ENCODE measurements at places on chromosomes 1 and 21.

- no peak for DNase-seq
Measured at GRCh38 chr1:160162931-160163330, 11.5 kb downstream of the ATP1A4 start.

DNA sequence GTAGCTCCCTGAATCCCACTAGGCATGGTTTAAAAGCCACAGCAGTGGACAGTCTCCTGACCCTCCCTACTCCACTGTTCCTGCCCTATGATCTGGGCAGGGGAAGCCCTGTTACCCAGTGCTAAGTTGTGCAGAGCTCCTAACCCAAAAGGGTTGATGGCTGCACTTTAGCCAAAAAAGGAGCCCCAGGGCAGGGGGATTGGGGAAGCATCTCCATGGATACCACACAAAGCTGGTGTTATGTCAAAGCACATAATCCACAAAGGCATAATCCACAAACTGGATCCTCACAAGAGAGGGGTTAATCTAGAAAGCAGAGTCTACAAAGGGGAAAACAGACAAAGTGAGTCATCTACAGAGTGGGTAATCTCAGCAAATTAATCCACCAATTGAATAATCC is 5.7 kb downstream of the RSPO1 start:
- DNase-seq: no peak

DNA sequence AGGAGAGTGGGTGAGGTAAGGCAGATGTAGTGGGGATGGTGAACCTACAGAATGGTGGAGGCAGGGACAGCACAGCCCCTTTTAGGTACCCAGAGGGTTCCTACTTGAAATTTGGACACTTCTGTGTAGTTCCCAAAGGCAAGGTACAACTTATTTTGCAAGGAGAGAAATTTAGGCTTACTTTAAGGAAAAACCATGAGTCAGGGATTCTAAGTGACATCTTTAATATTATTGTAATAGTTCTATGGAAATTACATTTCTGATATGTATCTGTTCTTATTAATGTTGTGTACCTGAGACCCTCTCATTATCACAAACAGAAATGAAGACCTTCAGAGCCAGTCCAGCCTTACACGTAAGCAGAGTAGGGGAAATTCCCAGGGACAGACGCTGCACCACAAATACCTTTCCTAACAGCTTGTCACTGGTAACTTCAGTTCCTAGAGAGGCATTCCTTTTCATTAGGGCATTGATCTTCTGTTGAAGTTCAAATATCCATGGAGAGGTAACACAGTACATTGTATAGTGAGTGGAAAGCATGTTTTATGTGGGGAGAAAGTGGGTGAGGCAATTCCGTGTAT is 7.9 kb downstream of the DYRK3 start:
- no peak for DNase-seq

GRCh38 chr21:26169611-26170470 is 729 bp downstream of the APP start:
- DNase-seq: peak; percentile 46

DNA sequence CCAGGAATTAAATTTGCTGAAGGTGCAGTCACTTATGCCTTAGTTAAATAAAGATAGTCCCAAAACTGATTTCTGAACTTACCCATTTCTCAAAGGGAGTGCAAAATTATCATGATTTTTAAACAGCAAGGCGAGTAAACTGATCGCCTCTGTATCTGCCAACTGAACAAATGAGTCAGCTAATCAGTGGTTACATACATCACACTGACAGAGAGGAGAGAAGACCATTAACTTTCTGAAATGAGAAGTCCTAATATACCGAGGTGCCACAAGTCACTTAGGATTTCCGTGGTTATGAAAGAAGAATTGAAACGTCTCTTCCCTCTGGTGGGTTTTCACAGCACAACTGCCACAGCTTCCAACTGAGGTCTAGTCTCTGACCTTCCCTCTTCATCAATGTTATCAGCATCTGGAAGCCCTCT is 400.7 kb downstream of the SMYD3 start:
- peak; percentile 39 for DNase-seq

GRCh38 chr1:50913954-50914353 is 46.1 kb downstream of the FAF1 start:
- DNase-seq: no peak

GRCh38 chr1:168360151-168361021 is 79.7 kb downstream of the TBX19 start:
- DNase-seq: no peak

GRCh38 chr1:30250984-30251850 is 472.2 kb downstream of the MATN1 start:
- no peak for DNase-seq

DNA sequence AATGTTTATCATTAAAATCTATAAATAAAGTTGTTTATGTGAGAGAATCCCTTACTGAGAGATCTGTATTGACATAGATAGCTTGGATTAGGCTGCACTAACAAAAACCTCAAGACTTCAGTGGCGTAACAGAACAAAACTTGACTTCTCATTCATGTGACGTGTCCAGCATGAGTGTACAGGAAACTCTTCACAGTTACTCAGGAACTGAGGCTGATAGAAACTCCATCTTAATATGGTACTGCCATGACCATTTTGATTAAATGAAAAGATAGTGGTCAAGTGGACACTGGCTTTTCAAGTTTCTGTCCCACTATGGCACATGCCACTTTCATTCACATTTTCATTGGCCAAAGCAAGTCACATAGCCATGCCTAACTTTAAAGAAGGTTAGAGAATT is 3.7 kb downstream of the ST3GAL3 start:
- no peak for DNase-seq

- peak; percentile 65 for DNase-seq
Measured at GRCh38 chr1:206479183-206480125, 9.2 kb downstream of the IKBKE start.

DNA sequence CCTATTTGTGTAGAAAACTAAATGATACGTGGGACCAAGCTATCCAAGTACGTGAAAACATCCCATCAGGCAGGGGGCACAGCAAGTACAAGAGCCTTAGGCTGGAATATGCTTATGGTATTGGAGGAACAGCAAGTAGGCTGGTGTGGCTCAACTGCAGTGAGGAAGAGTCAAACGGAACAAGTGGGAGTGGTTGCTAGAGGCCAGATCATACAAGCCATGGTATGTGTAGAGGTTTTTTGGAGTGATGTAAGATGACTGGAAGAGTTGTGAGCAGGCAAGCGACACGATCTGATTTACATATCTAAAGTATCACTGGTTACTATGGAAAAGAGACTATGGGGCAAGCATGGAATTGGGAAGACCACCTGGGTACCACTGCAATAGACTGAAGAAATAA is 27.8 kb downstream of the ELK4 start:
- no peak for DNase-seq

GRCh38 chr21:26130249-26130881 is 40.2 kb downstream of the APP start:
- no peak for DNase-seq

GRCh38 chr21:45431781-45432572 is 27.0 kb downstream of the COL18A1 start:
- DNase-seq: no peak

DNA sequence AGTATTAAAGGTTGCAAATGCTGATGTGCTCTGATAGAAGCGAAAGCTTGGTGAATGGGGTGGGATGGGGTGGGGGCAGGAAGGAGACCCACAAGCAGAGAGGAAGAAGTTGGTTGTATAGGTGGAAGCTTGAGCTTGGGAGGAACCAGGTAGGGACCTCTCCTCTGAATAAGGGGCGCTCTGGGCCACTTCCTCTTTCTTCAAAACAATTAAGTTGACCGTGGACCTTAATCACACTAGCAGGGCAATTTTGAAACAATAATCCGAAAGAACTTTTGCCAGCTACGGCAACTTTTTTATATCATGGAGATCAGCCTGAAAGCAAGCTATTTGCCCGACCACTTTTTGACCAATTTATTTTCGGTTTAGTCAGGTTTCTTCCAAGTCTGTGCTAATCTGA is 1.9 kb upstream of the DYRK1A start:
- DNase-seq: no peak

GRCh38 chr1:158008630-158009029 is 15.2 kb downstream of the KIRREL1 start:
- DNase-seq: no peak

DNA sequence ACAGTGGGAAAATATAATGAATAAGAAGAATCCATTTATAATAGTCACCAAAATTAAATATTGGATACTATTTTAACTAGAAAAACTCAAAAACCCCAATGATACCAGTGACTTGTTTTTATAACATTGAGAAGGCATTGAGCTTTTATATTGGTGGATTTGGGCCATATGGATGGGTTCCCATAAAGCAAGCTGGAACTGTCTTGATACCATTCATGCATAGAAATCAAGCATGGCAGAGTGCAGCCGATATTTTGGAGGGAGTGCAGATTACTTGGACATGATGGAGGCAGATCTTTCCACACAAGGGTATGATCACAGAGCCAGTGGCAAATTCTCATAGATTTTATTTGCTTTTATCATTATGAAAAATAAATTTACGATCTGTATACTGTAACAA is 3.8 kb upstream of the RWDD3 start:
- DNase-seq: no peak

- DNase-seq: no peak
Measured at GRCh38 chr1:109160071-109160840, 46.3 kb downstream of the ELAPOR1 start.

- DNase-seq: peak; percentile 67
Measured at GRCh38 chr1:226912587-226913176, 27.4 kb upstream of the COQ8A start.

GRCh38 chr1:200877839-200878551 is 5.2 kb downstream of the GPR25 start:
- no peak for DNase-seq

- DNase-seq: no peak
Measured at GRCh38 chr1:226945106-226945857, 5.2 kb downstream of the COQ8A start.

DNA sequence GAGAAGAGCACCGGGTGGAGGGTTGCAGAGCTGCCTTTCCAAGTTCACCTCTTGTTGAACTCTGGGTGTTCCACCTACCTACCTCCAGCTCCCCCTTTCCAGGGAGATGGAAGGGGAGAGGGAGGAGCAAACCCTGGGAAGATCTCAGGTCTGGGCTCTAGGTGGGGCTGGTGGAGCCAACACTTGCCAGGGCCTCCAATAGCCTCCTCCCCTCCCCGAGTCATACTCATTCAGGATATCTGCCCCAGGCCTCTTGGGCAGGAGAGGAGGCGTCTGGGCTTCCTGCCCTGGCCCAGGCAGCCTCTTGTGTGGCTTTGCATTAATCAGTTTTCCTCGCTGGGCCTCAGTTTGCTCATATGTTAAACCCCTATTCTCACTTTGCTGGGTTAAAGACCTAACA is 13.4 kb downstream of the RAP1GAP start:
- DNase-seq: no peak

DNA sequence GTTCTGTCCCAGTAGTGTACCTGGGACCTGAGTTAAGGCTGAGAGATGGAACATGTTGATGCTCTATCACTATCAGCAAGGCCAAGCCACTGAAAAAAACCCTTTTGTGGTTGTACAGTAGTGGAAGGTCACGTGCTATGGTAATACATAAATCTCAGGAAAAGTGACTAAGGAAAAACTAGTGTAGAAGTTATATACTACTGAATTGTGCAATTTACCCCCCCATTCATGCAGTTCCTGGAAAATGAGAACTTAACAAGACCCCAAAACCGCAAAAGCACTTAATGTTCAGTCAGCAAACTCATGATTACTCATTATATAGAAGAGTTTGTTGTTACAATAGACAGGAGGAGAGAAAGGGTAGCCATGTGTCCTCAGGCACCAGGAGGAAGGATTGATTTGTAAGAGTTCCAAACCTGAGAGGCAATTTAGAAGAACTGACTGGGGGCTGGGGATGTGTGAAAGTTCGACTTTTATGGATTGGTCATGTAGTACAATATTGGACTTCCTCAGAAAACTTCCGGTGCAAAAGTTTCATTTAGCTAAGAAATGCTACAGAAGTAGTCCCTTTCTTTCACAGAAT is 91.6 kb downstream of the RGL1 start:
- no peak for DNase-seq

DNA sequence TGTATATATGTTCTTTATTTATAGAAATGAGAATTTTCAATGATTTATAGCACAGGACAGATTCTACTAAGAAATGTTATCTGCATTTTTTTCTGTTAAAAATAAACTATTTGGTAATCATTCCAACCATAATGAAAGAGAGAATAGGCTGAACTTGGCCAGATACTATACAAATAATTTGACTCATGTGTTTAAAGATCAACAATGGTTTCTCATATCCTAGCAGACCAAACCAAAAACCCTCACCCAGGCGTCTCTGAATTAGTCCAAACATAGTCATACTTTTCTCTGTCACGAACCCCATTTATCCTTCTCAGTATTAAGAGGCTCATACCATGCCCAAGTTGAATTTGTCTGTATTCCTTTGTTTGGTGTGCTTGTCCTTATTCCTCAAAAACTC is 40.3 kb downstream of the RPE65 start:
- DNase-seq: no peak

- no peak for DNase-seq
Measured at GRCh38 chr1:240109920-240110636, 18.4 kb downstream of the FMN2 start.

DNA sequence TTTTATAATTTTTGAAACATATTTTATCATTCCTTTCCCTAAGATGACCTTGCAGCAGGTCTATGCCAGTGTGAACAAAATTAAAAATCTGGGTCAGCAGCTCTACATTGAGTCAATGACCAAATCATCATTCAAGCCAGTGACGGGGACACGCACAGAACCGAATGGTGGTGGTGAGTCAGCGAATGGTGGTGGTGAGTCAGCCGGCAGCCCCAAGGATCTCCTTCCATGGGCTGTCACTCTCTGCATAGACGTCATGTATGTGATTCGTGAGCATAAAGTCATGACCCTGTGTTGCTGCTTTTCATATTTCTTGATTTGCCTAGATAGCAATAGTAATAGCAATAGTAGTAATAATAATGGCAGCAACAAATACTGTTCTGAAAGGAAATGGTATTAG is 26.3 kb downstream of the PER3 start:
- no peak for DNase-seq

GRCh38 chr1:36524359-36525062 is 41.8 kb upstream of the CSF3R start:
- no peak for DNase-seq

Measured in HL-60 (cell line).